Left ventricle myocardium inferior (tissue), 1 donor: ENCODE measurements at places on chromosomes 11 and 22.
A peak's percentile ranks its signal among the peaks of the same experiment; 100 is the strongest.

- DNase-seq = no peak
These were observed 259.5 kb downstream of the CADM1 start for GRCh38 chr11:115244758-115245157.

- peak; percentile 82 for DNase-seq
These were observed 62.7 kb downstream of the CD82 start for GRCh38 chr11:44627911-44628729.

DNA sequence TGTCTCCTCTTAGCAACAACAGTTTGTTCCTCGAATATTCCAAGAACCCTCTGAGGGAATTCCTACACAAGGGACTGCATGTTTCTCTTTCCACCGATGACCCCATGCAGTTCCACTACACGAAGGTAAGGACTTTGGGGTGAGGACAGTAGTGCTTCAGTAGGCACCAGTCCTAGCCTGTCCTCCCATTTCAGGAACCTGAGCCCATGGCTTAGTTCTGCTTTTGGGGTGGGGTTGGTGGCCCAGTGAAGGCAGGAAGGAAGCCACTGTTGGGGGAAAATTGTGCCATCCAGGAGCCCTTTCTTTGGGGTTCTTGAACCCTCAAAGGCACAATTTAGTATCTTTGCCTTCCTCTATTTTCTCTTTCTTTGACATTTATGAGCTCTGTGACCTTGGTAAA lies 38.2 kb downstream of the RNF141 start:
- no peak for DNase-seq

DNA sequence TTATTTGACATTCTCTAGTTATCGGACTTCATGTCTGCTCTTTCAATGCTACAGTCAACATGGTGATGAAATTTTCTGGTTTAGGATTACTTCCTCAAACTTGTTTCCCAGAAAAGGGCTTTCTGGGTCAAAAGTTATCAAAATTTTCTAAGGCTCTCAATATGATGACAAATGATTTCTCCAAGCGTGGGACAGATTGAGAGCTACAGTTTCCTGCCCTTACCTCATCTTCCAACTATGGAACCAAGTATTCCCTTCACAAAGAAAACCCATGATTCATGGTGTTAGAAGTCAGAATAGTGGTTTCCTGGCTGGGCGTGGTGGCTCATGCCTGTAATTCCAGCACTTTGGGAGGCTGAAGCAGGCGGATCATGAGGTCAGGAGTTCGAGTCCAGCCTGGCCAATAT lies 17.8 kb downstream of the MYO18B start:
- DNase-seq = no peak

DNA sequence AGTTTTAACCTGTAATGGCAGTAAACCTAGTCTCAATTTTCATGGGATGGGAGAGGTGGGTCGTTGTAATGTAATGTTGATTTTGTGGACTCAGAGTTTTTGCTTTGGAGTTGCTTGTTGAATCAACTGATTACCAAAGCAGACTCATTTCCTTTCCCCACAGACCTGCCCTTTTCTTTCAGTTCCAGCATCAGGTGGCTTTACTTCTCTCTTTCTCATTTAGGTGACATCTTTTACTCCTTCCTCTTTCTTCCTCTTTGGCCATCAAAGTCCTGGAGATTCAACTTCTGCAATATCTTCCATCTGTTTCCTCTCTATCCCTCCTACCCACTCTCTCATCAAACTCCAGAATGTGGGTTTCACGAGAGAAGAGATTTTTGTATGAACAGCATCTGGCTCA lies 313.9 kb downstream of the TMEM135 start:
- no peak for DNase-seq

DNA sequence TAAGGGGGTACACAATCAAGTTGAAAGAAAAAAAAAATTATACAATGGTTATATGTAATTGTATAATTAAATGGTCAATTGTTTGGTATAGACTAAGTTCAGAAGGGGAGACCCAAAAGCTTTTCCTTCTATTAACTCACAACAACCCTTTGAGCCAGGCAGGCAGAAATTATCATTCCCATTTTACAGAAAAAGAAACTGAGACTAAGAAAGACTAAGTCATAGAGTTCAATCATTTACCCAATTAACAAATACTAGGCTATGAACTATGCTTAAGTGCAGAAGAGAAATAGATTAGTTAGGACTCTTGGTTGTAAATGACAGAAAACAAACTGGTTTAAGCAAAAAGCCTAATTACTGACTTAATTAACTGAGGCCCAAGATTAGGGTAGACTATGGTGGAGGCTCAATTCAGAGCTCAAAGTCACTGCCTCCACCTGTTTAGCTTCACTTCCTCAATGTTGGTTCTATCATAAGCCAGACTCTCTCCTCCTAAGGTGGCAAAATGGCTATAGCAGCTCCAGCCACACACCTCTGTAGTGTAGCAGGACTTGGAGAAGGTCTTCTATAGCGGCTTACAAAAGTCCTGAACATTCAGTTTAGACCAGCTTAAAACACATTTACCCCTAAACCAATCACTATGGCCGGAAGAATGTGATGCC lies 34.2 kb downstream of the FAM168A start:
- no peak for DNase-seq

GRCh38 chr11:80167766-80168165 lies 726.9 kb upstream of the TENM4 start:
- DNase-seq = no peak

DNA sequence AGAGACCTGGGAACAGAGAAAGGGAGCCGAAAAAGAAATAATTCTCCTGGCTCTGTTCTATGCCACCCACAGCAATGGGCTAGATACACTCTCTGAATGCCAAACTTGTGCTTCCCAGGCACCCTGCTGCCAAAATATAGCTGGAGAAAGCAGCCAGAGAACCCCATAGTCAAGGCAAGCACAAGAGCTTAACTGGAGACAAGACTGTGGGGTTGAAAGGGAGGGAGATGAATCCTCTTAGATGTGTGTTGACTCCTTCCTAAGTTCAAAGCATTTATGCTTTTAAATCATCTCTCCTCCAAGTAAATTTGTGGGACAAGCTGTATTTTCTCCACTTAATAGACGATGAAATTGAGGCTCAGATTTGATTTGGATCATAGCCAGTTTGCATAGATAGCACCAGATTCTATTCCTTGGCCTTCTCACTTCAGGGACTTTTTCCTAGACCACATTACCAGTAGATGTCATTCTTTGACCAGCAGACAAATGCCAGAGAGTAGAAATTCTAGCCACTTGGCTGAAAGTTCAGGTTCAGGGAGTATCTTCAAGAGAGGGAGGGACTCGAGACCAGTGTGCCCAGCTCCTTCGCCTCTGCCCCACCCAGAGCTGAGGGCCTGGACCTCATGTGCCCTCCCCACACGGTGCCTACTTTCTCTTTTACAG lies 16.5 kb upstream of the ETS1 start:
- DNase-seq = no peak

DNA sequence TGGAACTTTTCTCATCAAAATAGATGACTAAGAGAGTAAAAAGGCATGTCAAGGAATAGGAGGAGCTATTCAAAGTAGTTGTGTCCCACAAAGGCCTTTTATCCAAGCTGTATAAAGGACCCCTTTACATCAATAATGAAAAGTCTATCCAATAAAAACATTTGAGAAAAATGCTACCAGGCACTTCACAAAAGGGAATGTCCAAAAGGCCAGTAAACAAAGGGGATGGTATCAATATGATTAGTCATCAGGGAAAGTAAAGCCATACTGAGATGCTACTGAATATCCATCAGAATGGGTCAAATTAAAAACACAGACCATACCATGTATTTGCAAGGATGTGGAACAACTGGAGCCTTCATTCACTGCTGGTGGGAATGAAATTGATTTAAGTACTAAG lies 224.9 kb downstream of the NELL1 start:
- no peak for DNase-seq

DNA sequence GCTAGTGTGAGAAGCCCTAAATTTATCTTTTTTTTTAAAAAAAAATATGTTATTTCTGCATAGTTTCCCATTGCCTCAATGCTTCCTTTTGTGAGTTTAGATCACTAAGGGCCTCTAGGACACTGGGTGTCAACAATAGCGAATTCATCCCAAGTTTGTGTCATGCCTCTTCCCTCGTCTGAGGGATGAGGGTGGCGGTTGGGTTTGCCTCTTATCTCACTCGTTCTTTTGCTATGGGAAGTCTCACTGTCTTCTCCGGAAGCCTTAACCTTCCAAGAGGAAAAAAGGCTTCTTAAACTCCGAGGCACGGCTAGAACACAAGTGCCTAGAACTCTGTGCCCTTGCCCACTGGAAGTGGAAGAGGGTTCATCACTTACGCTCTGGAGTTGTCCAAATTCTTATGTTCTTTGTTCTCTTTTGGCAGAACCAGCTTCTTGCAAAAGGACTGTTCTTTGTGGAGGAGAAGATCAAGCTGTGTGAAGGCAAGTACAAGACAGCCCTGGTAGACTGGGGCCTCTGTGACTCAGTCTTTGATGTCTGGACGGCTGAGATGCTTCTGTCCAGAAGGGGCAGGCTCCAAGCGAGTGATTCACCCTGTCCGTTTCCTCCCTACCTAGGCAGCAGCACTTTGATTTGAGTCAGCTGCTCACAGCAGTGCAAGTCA lies 78.5 kb downstream of the TRAF6 start:
- DNase-seq = peak; percentile 52

- DNase-seq = no peak
These were observed 291.1 kb upstream of the C11orf87 start for GRCh38 chr11:109130910-109131309.

DNA sequence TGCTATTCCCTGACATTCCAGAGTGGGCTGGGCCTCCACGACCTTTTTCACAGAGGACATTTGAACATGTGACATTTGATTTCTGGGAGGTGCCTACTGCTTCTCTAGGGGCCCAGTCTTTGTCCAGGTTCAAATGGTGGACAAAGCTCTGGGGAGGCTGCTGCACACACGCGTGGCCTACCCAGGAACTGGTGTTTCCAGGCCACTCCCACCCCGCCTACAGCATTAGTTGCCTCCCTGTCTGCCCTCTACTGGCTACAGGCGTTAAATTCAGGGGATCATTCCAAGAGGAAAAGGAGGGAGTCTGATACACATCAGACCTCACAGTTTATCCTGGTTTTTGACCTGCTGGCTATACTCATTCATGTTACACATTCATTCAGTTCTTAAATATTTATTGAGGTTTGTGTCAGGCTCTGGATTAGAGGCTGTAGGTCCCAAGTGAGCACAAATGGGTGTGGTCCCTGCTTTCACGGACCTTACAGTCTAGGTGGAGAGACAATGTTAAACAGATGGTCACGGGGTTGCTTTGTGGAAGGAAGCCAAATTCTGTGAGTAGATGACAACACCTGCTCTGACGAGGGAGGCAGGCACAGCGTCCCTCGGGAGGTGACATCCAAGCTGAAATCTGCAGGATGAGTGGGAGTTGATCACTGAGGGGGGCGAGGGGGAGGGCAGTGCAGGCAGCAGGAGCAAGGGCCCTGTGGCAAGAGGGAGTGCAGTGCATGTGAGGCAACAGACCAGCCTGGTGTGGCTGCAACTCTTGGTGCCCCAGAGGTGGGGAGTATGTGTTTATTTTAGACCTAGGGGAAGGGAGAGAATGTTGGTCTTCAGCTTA lies 11.8 kb downstream of the TUB start:
- DNase-seq = peak; percentile 48

DNA sequence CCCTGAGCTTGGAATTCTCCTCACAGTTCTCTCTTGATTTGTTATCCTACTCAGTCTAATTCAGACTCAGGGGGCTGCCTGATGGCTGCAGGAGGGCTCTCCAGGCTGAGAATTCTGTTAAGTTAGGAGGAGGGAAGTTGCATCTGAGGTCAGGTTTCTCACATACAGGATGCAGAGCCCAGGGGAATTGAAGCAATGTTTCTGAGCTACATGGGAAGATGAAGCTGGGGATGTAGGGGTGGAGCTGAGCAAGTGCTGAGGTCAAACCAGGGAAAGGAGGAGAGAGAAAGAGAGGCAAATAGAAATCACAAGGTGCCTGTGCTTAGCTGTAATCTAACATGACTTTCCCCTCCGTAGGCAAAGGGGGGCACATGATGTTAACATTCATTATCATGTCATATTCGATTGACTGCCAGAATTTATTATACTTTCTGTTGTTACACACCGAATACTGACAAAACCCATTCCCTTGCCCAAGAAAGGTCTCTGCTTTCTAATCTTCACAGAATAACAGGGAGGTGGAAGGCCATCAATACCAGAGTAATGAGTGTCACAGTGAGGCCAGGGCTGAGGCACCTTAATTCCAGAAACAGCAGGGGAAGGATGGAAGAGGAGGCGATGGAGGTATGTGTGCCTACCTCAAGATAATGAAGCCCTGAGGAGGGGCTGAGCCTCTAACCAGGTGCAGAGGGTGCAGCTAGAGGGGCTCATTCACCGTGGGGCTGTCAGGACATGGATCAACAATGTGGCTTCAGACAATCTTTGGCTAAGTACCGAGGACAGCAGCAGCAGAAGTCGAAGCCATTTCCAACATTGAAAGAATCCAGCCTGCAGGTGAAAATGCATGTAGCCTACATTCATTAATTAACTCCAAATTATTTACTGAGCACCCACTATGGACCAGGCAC lies 205.4 kb upstream of the SNX19 start:
- no peak for DNase-seq

GRCh38 chr22:20079745-20080444 lies at the start of gene DGCR8:
DGCR8 (plus strand) TSS chr22:20080241; CDS start chr22:20085964, 5,723 bp downstream.
- peak; percentile 94 for DNase-seq

DNA sequence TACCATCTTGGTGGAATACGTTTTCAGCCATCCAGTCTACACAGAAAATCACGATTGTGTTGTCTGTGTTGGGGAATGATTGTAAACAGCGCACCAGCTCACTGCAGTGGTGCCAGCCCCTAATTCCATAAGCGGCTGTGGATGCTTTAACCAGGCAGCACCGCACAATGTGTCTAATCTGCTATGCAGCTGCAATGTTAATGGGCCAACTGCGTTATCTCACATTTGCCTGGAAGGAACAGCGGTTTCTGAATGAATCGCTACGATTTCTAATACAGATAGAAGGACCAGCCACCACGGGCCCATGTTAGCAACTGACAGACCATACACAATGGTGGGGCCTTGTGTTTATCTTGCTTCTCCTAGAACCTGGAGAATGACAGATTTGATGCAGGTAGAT lies 384.5 kb upstream of the KIRREL3 start:
- DNase-seq = no peak

GRCh38 chr22:40289991-40290459 lies 56.3 kb upstream of the ADSL start:
- DNase-seq = no peak

GRCh38 chr11:66281776-66282467 lies 3.9 kb downstream of the CNIH2 start:
- DNase-seq = no peak
